ENCODE measurements at places on chromosomes 13 and 19. TPM values are rescaled to one million over a fixed set of nuclear protein-coding genes. Genes with fewer than 3 reads are reported as not detected.
A peak's percentile ranks its signal among the peaks of the same experiment; 100 is the strongest.

GRCh38 chr19:45576682-45577081, 7.9 kb downstream of the OPA3 start:
- no peak for DNase-seq

GRCh38 chr13:79448413-79448812, 32.5 kb upstream of the NDFIP2 start:
- no peak for DNase-seq

- DNase-seq: no peak
Measured at GRCh38 chr19:47096100-47096704, 17.4 kb downstream of the ZC3H4 start.

GRCh38 chr19:51246164-51246552, 4.7 kb upstream of the SIGLECL1 start:
- DNase-seq: no peak

GRCh38 chr19:38502410-38503076, 69.1 kb downstream of the RYR1 start:
- DNase-seq: no peak

DNA sequence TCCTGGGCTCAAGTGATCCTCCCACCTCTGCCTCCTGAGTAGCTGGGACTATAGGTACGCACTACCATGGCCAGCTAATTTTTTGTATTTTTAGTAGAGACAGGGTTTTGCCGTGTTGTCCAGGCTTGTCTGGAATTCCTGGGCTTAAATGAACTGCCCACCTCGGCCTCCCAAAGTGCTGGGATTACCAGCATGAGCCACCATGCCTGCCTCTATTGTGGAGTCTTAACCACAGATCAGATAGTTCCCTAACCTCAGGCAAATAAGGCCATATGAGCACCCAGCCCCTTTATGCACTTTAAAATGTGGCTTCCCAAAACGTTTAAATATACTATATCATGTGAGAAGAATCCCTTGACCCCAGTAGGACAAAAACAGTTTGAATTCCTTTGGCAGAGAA, 16.4 kb downstream of the CNMD start:
- no peak for DNase-seq

GRCh38 chr19:2060884-2061494, 9.9 kb upstream of the MKNK2 start:
- DNase-seq: peak; percentile 58

- no peak for DNase-seq
Measured at GRCh38 chr13:27662738-27663470, 41.2 kb downstream of the POLR1D start.

- DNase-seq: no peak
Measured at GRCh38 chr13:23767838-23768237, 121.4 kb downstream of the MIPEP start.

DNA sequence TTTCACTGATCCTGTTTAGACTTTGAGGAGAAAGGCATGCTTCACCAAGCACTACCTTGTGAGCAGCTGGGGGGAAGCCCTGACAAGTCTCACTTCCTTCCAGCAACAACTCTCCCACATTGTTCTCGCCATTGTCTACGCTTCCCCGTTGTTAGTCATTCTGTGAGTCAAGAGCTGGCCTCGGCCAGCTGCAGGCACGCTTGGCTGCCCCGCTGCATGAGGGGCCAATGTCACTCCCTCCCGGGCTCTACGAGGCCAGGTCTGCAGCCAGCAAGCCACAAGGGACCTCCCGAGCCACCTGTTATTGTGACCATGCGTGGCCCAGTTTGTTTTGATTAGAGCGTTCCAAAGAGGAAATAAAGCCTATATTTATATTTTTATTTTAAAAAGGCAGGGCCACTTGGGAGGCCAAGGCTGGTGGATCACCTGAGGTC, 220.9 kb downstream of the FOXO1 start:
- DNase-seq: peak; percentile 97

KL gene
- under 0.01 TPM for total RNA-seq

CCDC70 gene
- not detected for total RNA-seq

FGF21 gene
- not detected for total RNA-seq

CEACAM7 gene
- total RNA-seq: not detected

ERICH4 gene
- not detected for total RNA-seq

NXNL1 gene
- total RNA-seq: not detected

RABAC1 gene
- total RNA-seq: 152 TPM

LILRA5 gene
- total RNA-seq: not detected

CERS1 gene
- total RNA-seq: 1.5 TPM
